ENCODE measurements at places on chromosomes 6 and 20. TPM values are rescaled to one million over a fixed set of nuclear protein-coding genes. Genes with fewer than 3 reads are reported as not detected.

KIAA0408 gene
- total RNA-seq, result not detected

PTGIS gene
- total RNA-seq, result not detected

NOTCH4 gene
- 0.45 TPM for total RNA-seq

CSNK2A1 gene
- total RNA-seq, result 153 TPM

SNTA1 gene
- 9.4 TPM for total RNA-seq

Data from mammary epithelial cell (primary cell).